ENCODE measurements at places on chromosomes 3 and 15.

DNA sequence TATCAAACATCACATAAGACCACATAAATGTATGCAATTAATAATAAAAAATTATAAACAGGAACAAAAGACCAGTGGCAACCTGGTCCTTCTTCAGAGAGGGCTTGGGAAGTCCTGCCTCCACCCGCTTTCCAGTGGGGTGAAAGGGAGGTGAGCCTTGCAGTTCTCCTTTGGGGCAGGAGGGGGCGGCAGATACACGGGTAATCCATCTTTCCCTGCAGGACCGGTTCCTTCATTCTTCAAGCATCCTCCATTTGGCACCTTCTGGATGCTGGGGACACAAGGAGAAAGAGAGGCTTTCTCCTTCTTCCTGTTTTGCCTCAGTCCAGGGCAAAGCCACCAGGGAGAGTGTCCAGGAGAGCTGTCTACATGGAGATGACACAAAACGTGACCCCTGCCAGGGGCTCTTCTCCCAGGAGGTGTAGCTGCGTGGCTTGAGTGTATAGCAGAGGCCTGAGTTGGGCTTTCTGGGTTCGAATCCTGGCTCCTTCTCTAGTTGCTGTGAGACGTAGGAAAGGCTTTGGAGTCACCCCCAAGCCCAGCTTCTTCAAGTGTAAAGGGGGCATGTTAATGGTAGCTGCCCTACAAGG is 23.2 kb downstream of the RPLP1 start:
- DNase-seq: peak; percentile 80

DNA sequence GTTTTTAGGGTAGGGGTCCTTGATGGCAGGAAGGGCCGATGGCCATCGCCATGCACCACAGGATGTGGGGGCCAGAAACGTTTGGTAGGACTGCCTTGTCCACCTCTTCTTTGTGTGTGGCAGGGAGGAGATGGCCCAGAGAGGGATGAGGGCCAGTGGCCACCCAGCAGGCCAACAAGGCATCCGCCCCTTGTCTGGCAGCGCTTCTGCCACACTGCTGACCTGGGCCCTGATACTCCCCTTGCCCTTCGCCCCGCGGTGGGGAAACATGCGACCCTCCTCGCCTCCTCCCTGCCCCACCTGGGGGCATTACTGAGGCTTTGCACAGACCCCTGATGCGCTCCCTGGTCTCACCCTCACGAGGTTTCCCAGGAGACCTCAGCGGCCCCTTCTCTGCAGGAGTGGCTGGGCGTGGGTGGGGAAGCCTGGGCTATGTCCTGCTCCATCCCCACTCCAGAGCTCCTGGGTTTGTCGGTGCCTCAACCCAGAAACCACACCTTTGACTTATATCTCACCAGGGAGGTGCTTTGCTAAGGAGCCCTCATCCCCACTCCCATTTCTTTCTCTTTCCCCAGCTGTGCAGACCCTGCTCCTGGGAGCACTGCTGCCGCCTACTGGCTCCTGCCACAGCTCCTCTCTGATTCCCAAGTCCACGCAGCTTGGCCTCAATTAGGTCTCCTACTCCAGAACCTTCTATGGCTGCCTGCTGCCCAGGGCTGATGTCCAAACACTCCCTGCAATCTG is 38.7 kb downstream of the FEM1B start:
- no peak for DNase-seq

- no peak for DNase-seq
These were observed 5.2 kb upstream of the SPINK8 start for GRCh38 chr3:48338635-48339034.

GRCh38 chr15:33699691-33700447 is 268.4 kb upstream of the CHRM5 start:
- no peak for DNase-seq

DNA sequence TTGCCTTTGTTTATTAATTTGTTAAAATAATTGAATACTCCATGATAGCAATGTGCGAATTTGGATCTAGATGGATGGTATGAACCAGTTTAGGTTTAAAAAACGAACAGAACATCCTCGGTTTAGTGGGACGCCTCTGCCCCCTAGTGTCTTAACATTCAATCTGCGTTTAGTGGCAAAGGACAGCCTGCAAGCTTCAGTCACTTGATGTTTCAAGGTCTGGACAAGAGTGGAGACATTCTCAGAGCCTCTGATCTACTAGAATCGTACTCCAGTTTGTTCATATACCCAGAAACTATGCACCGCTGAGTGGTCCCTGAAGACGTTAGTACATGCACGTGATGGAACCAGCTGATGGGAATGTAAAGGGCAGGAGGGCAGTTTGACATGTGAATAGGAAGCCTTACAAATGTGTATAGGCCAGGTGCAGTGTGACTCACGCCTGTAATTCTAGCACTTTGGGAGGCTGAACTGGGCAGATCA is 17.8 kb upstream of the ATP13A4 start:
- peak; percentile 57 for DNase-seq

- no peak for DNase-seq
These were observed 170.6 kb downstream of the MINAR1 start for GRCh38 chr15:79602731-79603130.

DNA sequence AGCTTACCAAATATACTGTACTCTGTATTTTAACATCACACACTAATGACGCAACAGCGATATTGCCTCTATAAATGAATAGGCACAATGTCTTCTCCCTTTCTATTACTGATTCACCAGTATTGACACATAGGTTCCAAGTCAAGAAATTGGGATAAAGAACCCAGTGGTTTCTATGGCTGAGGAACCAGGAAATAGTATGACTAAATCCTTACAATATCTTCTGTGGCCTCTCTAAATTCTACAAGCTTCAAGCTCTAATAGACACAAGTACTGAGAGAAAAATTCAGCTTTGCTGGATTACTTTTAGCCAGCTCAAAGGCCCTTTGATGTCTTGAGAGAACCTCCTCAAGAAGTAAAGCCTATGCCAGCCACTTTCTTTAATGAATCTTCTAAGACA is 162.5 kb downstream of the DPH6 start:
- DNase-seq: no peak

- peak; percentile 57 for DNase-seq
These were observed at the start of gene MEGF11 for GRCh38 chr15:66253418-66254088. Gene MEGF11, minus strand, starts transcription at chr15:66253750. Its CDS starts 125,347 bp downstream, at chr15:66128403.

GRCh38 chr15:40150163-40150925 is 10.5 kb upstream of the BUB1B start:
- DNase-seq: peak; percentile 21

DNA sequence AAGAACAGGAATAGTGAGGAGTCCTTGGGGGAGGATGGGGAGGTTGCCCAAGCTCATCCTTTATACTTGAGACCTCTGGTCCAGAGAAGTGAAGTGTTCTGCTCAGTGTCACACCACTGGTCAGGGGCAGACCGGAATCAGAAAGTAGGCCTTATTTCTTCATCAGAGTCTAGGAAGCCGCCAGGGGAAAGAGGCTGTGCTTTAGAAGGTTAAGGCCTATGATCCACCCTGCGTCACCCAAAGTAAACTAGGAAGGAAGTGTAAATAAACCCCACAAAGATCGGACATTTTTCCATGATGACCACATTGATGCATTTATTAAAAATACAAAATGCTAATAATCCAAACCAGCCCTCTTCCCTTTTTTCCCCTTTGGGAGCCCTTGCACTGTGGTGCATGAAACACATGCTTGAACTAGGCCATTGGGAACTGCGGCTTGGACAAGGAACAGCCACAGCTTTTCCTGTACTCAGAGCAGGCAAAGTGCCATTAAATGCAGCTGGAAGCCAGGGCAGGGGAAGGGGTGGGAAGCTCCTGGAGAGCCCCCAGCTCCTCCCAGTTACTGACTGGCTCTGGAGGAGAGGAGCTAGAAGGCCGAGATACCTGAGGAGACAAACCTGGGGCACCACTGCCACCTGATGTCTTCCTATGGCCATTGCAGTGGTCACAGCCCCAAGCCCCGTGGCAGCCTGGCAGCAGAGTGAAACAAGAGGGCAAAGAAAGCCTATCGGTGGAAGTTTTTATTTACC is 37.0 kb downstream of the CDC25A start:
- peak; percentile 81 for DNase-seq

GRCh38 chr3:143412084-143412483 is 292.5 kb downstream of the CHST2 start:
- no peak for DNase-seq

- no peak for DNase-seq
These were observed 10.3 kb upstream of the IL12A start for GRCh38 chr3:159978353-159978752.

GRCh38 chr3:7423036-7423435 is 562.1 kb downstream of the GRM7 start:
- no peak for DNase-seq

DNA sequence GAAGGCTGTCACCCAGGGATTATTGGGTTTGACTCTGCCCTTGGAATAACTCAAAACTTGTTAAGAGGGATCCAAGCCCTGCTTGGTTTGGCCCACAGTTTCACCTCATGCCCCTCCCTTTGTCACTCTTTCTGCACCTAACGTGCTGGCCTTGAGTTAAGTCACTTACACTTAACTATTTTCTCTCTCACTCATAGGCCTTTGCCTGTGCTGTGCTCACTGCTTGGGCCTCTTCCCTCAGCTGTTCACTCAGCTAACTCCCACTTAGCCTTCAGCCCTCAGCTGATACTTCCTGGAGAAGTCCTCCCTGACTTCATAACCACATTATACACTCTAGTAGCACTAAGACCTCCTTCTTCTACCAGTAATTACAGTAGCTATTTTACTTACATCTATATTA is 133.3 kb downstream of the CMSS1 start:
- DNase-seq: no peak

- DNase-seq: no peak
These were observed 892.3 kb downstream of the CADM2 start for GRCh38 chr3:85851071-85851470.

- DNase-seq: no peak
These were observed 274.2 kb upstream of the ICE2 start for GRCh38 chr15:60752973-60753720.

DNA sequence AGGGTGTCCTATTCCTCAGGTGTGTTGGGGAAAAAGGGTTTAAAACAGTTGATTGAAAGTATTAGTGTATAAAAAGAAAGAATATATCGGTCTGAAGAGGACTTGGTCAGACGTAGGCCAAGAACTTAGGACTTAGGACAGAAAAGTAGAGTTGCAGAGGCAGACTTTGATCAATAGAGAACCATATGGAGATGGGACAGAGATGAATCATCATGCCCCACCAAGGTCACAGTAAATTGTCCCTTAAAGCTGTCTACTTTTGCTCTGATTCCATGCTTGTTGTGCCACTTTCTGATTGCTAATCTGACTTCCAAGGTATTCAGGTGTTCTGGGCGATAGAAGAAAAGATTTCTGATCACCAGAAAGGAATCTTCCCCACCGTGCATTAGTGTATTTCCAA is 52.9 kb upstream of the ZDHHC23 start:
- no peak for DNase-seq

GRCh38 chr3:194967151-194968117 is 281.8 kb downstream of the FAM43A start:
- DNase-seq: no peak

- no peak for DNase-seq
These were observed 113.5 kb upstream of the ALCAM start for GRCh38 chr3:105253225-105253624.

DNA sequence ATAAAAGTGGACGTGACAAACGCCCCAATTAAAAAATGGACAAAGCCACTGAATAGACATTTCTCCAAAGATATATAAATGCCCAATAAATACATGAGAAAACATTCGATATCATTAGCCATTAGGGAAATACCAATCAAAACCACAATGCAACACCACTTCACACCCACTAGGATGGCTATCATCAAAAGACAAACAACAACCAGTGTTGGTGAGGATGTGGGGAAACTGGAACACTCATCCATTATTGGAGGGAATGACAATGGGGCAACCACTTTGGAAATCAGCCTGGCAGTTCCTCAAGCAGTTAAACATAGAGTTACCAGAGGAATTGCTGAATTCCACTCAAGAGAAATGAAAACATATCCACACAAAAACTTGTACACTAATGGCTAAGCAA is 32.4 kb upstream of the FGD5 start:
- DNase-seq: no peak

DNA sequence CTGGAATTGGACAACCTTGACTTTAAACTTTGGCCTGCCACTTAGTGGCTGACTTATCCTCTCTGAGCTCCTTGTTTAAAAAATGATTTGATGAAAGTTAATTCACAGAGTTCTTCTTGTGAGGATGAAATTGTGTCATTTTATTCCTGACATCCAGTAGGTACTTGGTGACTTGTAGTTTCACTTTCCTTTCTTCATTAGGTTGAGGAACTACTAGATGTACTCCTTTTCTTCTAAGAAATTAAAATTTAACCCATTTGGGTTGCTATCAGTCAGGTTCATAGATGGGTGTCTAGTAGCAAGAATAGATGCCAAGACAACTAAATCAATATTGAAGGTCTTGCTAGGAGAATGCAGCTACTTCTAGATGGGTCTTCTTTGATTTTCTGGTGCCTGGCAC is 5.2 kb downstream of the NR1D2 start:
- no peak for DNase-seq

DNA sequence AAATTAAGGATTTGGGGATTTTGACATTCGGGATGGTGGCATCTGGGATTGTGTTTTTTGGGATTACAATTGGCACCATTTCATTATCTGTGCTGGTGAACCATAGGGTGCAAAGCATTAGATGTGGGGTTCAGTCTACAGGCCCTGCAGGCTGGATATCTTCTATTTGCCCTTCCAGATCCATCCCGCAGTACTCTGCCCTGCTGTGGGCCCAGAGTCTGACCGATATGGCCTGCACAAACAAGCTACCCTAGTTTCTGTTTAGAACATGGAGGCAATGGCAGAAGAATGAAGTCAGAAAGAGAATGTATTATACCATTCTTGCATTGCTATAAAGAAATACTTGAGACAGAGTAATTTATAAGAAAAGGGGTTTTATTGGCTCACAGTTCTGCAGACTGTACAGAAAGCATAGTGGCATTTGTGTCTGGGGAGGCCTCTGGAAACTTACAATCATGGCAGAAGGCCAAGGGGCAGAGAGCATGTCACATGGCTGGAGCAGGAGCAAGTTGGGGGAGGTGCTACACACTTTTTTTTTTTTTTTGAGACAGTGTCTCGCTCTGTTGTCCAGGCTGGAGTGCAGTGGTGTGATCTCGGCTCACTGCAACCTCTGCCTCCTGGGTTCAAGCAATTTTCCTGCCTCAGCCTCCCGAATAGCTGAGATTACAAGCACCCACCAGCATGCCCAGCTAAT is 93.7 kb downstream of the NCEH1 start:
- no peak for DNase-seq

DNA sequence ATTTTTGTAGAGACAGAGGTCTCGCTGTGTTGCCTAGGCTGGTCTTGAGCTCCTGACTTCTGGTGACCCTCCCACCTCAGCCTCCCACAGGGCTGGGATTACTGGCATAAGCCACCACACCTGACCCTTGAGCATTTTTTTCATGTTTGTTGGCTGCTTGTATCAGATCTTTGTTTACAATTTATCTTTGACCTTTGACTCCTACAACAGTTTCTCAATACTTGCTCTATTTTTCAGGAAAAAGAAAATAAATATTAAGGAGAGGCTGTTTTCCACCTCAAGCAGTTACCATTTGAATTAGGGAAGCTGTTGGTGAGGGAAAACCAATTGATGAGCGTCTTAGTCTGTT is 44.5 kb downstream of the LIMD1 start:
- no peak for DNase-seq

DNA sequence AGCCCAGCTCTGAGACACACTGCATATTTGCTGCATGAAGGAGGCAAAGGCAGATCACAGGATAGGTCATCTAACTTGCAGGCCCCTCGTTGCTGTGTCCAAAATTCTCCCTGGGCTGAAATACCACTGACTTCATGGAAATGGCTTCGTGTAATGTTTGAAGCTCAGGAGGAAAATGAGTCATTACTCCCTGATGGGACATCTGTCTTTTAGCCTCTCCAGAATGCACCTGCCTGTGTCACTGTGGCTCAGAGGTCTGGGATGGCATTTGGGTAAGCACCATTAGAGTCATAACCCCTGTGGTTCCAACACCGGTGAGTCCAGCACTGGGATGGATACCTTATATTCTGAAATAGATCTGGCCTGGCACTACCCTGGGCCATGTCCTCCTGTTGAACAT is 51.5 kb downstream of the IL12A start:
- DNase-seq: no peak

Data from AG08396 (cell line).